ENCODE measurements at places on chromosomes 3 and 15.

DNA sequence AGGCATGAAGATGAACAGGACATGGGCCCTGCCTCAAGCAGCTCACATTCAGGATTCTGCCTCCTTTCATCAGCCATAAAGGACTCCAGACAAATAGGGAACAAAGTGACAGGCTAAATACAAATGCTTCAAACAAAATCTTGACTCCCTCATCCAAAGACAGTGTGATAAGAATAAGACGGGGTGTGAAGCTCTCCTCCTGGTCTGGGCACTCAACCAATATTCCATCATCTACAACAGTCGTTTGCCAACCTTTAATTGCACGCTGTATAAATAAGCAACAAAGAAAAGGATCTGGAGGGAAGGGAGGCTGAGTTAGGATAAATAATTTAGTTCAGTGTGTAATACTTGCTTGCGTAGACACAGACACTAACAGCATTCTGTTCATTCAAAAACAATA lies 5.4 kb downstream of the CCDC54 start:
- no peak for DNase-seq

GRCh38 chr3:29827756-29828155 lies 546.9 kb downstream of the RBMS3 start:
- DNase-seq, result no peak

- no peak for DNase-seq
Measured at GRCh38 chr3:159637883-159638542, 350.6 kb upstream of the IL12A start.

GRCh38 chr15:63870487-63871209 lies 36.9 kb upstream of the HERC1 start:
- DNase-seq, result no peak

GRCh38 chr3:115562636-115563267 lies 60.6 kb upstream of the GAP43 start:
- no peak for DNase-seq

- DNase-seq, result no peak
Measured at GRCh38 chr3:107250221-107250620, 127.0 kb upstream of the CCDC54 start.

Measured in activated CD8-positive, alpha-beta memory T cell treated with anti-CD3 and anti-CD28 coated beads for 48 hours (primary cell).